Activated naive CD8-positive, alpha-beta T cell treated with anti-CD3 and anti-CD28 coated beads, Interleukin-2, amount 10 ng/mL, durations not matched to agents 7 days and 5 days (primary cell): ENCODE measurements at places on chromosomes 4 and X. TPM values are rescaled to one million over a fixed set of nuclear protein-coding genes. Genes with fewer than 3 reads are reported as not detected.

DNA sequence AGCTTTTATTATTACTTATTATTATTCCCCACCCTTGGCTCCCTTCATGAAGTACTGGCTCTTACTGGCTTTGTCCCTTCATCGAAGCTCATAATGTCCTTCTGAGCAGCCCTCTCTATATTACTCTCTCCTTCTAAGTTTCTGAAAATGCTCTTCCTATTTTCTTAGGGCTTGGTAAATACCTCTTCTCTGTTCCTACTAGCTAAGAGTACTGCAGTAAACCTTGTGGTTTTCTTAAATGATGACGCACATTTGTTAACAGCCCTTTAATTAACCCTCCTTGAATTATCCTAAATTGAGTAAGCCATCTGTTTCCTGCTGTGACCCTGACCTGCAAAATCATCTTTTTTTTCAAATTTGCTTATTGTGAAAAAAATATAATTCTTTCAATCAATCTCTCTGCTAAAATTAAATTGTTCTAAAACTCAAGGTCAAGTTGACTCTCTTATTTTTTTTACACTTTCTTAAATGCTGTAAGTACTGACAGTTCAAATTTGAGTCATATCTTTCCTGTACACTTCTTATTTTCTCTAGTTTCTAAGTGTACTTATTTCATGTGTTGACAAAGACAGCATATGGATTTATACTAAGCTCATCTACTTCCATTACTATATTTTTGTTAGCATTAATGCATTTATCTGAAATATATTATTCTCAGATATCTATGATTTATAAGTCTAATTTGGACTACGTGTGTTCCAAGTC, 148.9 kb downstream of the ADAM29 start:
- no peak overlapping the region for H3K27ac ChIP-seq
- H3K4me3 ChIP-seq, result no peak overlapping the region
- DNase-seq, result no peak
- H3K4me1 ChIP-seq, result no peaks in the 10 kb centered on the region

FOXO4 gene
- 24.9 TPM for total RNA-seq

- H3K27ac ChIP-seq, result no peak overlapping the region
- H3K27me3 ChIP-seq, result no peaks in the 10 kb centered on the region
- no peaks in the 10 kb centered on the region for H3K36me3 ChIP-seq
- no peak overlapping the region for H3K4me3 ChIP-seq
- no peaks in the 10 kb centered on the region for H3K4me1 ChIP-seq
Observed at GRCh38 chrX:139112432-139112831, 400.9 kb upstream of the FGF13 start.

- H3K27ac ChIP-seq, result no peak overlapping the region
- no peak for DNase-seq
- H3K27me3 ChIP-seq, result no peaks in the 10 kb centered on the region
Observed at GRCh38 chr4:187972135-187972534, 23.4 kb upstream of the ZFP42 start.

DNA sequence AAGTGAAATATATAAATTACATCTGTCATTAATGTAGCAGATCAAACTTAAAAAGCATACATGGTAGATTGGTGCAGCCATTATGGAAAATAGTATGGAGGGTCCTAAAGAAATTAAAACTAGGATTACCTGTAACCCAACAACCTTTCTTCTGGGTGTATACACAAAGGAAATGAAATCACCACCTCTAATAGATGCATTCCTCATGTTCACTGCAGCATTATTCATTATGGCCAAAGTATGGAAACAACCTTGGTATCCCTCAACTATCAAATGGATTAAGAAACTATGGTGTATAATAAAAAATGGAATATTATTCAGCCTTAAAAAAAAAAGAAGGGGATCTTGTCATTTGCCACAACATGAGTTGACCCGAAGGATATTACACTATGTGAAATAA, 13.7 kb downstream of the WDFY3 start:
- no peak overlapping the region for H3K4me3 ChIP-seq
- DNase-seq, result no peak
- no peak overlapping the region for H3K27ac ChIP-seq
- H3K27me3 ChIP-seq, result no peaks in the 10 kb centered on the region

- H3K27ac ChIP-seq, result no peak within 1 kb of the TSS
- H3K4me1 ChIP-seq, result peaks cover 9% of the 10 kb centered on the region
- peak within 1 kb of the TSS; percentile 81 for H3K4me3 ChIP-seq
- H3K27me3 ChIP-seq, result peaks cover 22% of the 10 kb centered on the region
- H3K36me3 ChIP-seq, result no peaks in the 10 kb centered on the region
- peak; percentile 28 for DNase-seq
Observed at GRCh38 chrX:111095974-111096895, at the start of gene PAK3. PAK3 (plus strand) TSS chrX:111096191; CDS start chrX:111123104, 26,913 bp downstream.

DNA sequence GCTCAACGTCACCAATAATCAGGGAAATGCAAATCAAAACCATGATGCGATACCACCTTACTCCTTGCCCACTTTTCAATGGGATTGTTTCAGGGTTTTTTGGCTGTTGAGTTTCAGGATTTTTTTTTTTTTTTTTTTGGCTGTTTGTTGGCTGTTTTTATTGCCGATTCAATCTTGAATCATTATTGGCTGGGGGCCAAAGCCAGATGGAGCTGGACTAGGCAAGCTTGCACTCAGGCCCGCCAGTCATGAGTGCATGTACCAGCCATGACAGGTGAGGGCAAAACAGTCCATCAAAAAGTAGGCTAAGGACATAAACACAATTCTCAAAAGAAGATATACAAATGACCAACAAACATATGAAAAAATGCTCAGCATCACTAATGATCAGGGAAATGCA, 13.3 kb downstream of the YIPF7 start:
- no peak overlapping the region for H3K27ac ChIP-seq
- H3K4me3 ChIP-seq, result no peak overlapping the region
- H3K36me3 ChIP-seq, result no peaks in the 10 kb centered on the region
- H3K4me1 ChIP-seq, result no peaks in the 10 kb centered on the region
- H3K27me3 ChIP-seq, result peaks cover 14% of the 10 kb centered on the region

DNA sequence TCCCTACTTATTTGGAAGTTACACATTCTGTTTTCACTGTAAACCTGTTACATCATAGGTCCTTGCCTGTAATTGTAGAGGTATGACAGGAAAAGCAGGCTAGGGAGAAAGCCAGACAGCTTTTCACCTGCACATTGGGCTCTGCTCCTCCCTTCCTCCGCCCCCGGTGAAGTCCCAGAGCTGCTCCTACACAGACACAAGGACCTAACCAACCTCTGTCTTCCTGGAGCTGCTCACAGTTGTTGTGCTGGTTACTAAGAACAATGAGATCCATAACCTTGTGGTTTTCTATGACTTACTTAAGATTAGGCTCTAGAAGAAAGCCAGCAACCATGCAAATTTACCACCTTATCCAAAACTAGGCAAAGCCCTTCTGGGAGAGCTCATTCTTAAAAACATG, 40.0 kb downstream of the MOSPD2 start:
- no peak overlapping the region for H3K4me3 ChIP-seq
- H3K36me3 ChIP-seq, result peaks cover 6% of the 10 kb centered on the region
- H3K4me1 ChIP-seq, result no peaks in the 10 kb centered on the region
- no peaks in the 10 kb centered on the region for H3K27me3 ChIP-seq
- no peak for DNase-seq

DNA sequence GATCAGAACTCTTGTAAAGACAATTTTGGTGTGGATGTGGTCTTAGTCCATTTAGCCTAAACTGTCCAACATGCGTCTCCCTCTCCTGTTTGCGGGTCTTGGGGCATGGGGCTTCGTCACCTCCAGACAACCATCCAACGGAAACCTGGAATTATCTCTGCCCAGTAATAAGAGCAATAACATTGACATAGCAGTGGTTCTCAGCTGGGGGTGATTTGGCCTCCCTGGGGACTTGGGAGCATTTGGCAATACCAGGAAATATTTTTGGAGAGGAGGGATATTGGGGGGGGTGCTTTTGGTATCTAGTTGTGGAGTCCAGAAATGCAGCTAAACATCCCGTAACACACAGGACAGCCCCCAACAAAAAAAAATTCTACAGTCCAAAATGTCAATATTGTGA, 47.2 kb downstream of the SEL1L3 start:
- H3K36me3 ChIP-seq, result peaks cover 19% of the 10 kb centered on the region
- H3K27me3 ChIP-seq, result no peaks in the 10 kb centered on the region
- DNase-seq, result no peak
- H3K4me3 ChIP-seq, result no peak overlapping the region
- no peaks in the 10 kb centered on the region for H3K4me1 ChIP-seq
- H3K27ac ChIP-seq, result no peak overlapping the region

GRCh38 chr4:113170805-113171468, 121.5 kb downstream of the ANK2 start:
- no peaks in the 10 kb centered on the region for H3K27me3 ChIP-seq
- no peak overlapping the region for H3K4me3 ChIP-seq
- no peaks in the 10 kb centered on the region for H3K36me3 ChIP-seq
- no peaks in the 10 kb centered on the region for H3K4me1 ChIP-seq

SPANXN4 gene
- not detected for total RNA-seq

GRCh38 chr4:140154572-140154891, 548 bp upstream of the MAML3 start:
- no peak for DNase-seq
- H3K27me3 ChIP-seq, result no peaks in the 10 kb centered on the region
- peak overlapping the region; percentile 96 for H3K4me3 ChIP-seq
- H3K4me1 ChIP-seq, result peaks cover 32% of the 10 kb centered on the region
- no peaks in the 10 kb centered on the region for H3K36me3 ChIP-seq
- peak overlapping the region; percentile 23 for H3K27ac ChIP-seq

DNA sequence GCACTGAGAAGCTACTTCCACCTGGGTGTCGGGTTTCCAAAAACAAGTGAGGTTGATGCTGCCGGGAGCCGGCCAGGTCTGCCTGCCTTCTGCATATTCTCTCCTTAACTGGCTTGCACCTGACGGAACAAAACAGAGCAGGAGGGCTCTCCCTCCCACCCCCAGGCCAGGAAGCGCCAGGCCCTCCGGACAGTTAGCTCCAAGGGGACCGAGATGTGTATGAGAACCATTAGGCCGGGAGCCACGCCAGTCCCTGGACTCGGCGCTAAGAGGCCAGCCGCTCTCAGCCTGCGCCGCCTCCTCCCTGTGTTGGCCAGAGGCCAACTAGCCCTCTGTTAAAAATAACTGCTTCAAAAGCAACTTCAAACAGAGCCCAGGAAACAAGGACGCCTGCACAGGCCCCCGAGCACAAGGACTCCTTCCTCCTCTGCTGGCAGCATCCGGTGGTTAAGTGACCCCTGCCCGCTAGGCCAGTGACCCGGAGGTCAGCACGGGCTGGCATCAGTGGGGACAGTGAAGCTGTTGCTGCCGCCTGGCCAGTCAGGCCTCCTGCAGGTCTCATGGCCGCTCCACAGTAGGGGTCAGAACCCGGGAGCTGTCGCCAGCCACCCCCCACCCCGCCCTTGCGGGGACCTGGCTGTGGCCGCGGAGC, 107.9 kb downstream of the ABLIM2 start:
- H3K27ac ChIP-seq, result no peak overlapping the region
- no peak for DNase-seq
- H3K4me1 ChIP-seq, result no peaks in the 10 kb centered on the region
- H3K36me3 ChIP-seq, result no peaks in the 10 kb centered on the region
- no peak overlapping the region for H3K4me3 ChIP-seq

PDK3 gene
- total RNA-seq, result 32.1 TPM

GRCh38 chr4:99861120-99861905, 32.9 kb downstream of the LAMTOR3 start:
- no peak for DNase-seq
- H3K4me1 ChIP-seq, result peaks cover 29% of the 10 kb centered on the region
- H3K4me3 ChIP-seq, result peak overlapping the region; percentile 40

DNA sequence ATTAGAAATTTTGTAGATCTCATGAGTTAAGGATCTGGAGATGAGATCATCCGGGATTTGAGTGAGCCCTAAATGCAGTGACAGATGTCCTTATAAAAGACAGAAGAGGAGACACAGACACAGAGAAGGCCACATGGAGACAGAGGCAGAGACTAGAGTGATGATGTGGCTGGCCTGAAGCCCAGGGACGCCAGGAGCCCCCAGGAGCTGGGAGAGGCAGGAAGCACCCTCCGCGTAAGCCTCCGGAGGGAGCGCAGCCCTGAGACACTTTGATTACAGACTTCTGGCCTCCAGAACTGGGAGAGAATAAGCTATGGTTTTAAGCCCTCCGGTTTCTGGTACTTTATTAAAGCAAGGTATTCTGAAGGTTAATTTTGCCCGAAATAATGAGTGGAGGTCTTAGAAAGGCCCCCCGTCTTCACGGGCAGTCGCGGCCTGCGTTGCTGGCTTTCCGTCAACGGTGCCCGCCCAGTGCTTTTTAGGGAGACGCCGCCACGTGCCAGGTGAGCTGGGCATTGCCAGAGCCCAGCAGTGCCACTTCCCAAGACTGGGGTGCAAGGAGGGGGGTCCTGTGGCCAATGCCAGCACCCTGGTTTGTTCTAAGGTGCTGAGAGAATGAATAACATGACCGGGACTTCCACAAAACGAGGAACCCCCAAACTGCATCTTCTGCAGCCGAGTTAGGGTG, 8.1 kb downstream of the DHRSX start:
- H3K27me3 ChIP-seq, result no peaks in the 10 kb centered on the region
- H3K4me1 ChIP-seq, result peaks cover 8% of the 10 kb centered on the region
- no peaks in the 10 kb centered on the region for H3K36me3 ChIP-seq
- DNase-seq, result no peak

GRCh38 chr4:148057516-148057915, 325.6 kb downstream of the ARHGAP10 start:
- no peak for DNase-seq
- H3K4me1 ChIP-seq, result peaks cover 72% of the 10 kb centered on the region
- peaks cover 4% of the 10 kb centered on the region for H3K36me3 ChIP-seq
- H3K27me3 ChIP-seq, result no peaks in the 10 kb centered on the region
- peak overlapping the region; percentile 53 for H3K27ac ChIP-seq

SPANXC gene
- not detected for total RNA-seq

PPP1R2C gene
- total RNA-seq, result not detected

GRCh38 chr4:40251366-40251765, 54.5 kb downstream of the RHOH start:
- no peaks in the 10 kb centered on the region for H3K27me3 ChIP-seq
- peak overlapping the region; percentile 66 for H3K27ac ChIP-seq
- peaks cover 71% of the 10 kb centered on the region for H3K4me1 ChIP-seq
- peak; percentile 29 for DNase-seq

DNA sequence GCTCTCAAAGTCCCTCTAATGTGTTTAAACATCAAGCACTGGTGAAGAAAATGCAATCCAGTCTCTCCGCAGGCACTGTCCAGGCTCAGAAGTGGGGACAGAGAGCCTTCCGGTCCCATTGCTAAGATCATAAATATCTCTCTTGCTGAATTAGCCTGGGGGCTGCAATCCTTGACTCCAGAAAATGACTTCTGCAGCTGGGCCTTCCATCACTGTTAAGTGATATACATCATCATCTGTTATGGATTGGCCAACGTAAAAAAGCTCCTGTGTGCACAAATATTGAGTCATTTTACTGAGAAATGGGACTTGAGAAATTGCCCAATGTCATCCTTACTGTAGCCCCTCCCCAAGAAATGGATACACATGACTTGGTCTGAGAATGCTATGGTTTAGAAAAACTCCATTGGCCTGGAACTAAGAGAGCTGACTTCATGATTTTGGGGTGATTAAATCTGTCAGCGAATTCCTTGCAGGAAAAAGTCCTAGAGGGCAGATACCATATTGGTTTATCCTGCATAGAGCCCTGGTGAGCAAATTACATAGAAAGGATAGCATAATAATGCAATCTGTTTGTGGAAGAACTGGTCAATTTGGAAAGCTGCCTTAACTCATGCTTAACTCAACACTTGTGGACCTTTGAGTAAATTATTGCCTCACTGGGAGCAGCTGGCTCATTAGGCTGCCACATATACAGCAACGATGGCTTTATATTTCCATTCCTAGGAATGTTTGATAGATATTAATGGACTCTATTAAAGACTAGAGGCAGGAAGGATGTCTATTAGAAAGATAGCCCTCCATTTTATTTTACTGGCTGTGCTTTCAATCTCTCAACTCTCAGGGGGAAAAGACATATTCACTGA, 346.1 kb downstream of the GBA3 start:
- no peak overlapping the region for H3K27ac ChIP-seq
- H3K36me3 ChIP-seq, result no peaks in the 10 kb centered on the region
- DNase-seq, result no peak

XG gene
- total RNA-seq, result 0.43 TPM

REPS2 gene
- total RNA-seq, result 0.08 TPM
